ENCODE measurements at places on chromosomes 6 and 20.

DNA sequence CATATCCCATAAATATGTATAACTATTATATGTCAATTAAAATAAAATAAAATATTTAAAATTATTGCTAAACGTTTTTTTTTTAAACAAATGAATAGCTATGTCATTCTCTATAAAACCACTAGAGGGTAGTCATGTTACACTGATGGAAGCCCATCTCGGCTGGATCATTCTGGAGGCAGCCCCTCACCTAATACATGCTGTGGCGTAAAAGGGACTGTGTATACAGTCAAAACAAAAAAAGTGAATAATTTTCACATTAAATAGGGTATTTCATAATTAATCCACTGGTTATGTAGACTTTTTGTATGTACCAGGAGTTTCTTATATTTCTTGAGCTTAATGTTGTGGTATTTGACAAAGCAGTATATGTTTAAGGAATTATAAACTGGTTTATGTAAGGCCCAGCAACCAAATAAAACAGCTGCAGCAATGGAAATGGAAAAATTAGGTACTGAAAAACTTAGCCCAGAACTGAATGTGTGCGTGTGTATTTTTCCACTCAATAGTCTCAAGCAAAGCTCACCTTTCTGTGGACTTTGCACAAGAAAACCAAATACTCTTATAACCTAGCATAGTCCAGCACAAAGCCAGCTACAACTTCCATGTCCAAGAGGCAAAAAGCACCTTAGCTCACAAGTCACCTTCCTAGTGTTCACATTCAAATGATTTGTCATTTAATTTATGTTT, 81.7 kb downstream of the COL9A1 start:
- no peak for DNase-seq

DNA sequence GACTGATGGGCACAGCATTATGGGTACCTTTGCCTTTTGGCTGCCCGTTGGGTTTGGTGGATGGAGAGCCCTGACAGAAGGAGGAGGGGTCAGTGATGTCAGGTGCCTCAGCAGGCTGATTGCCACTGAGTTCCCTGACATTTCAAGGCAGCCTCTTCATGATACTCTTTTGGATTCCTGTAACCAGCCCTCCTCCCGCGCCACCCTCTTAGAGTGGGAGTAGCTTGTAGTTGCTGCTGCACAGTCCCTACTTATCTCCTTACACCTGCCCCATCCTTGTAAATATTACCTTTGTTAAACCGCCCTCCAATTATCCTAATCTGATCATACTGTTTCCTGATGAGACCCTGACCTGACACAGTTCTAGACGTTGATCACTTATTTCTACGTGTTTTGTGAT, 140.0 kb downstream of the CFAP61 start:
- no peak for DNase-seq

DNA sequence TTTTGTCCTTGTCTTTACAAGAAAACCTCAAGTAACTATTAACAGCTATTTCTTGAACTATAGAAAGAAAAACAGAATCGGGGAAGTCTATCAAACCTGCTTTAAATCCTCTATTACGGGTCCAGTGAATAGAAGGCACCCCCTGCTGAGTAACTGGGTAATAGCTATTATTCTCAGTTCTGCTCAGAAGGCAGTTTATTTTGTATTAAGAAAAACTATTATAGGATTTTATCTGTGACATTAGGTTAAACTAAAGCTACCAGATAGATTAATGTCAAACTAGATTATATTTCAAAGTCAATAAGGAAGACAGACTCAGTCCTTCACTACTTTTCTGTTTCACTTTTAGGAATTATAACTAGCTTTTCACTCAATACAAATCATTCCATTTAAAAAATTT, 93.7 kb downstream of the DST start:
- DNase-seq = no peak

- DNase-seq = no peak
Measured at GRCh38 chr6:105510746-105511145, 107.9 kb upstream of the PREP start.

- DNase-seq = peak; percentile 6
Measured at GRCh38 chr6:44642870-44643522, 255.5 kb downstream of the CDC5L start.

- no peak for DNase-seq
Measured at GRCh38 chr20:25025091-25025861, 32.7 kb downstream of the ACSS1 start.

DNA sequence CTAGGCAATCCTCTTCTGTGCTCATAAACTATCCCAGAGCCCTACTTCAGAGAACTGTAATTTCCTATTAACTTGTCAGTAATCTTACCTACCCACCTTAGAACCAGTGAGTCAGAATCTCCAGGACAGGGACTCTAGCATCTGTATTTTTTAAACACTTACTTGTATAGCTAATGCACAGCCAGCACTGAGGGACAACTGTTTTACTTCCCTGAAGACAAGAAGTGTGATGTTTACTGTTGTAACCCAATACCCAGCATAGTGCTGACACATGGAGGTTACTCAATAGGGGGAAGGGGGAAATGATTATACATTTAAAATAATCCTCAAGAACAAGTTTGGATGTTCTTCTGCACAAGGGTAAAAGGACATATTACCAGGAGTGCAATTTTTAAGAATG, 130.8 kb downstream of the BTBD9 start:
- DNase-seq = no peak

GRCh38 chr20:4225745-4226144, 210.4 kb upstream of the RNF24 start:
- no peak for DNase-seq

GRCh38 chr6:143115728-143116127, 55.0 kb downstream of the AIG1 start:
- no peak for DNase-seq

GRCh38 chr6:107275330-107275865, 160.1 kb upstream of the BEND3 start:
- no peak for DNase-seq

DNA sequence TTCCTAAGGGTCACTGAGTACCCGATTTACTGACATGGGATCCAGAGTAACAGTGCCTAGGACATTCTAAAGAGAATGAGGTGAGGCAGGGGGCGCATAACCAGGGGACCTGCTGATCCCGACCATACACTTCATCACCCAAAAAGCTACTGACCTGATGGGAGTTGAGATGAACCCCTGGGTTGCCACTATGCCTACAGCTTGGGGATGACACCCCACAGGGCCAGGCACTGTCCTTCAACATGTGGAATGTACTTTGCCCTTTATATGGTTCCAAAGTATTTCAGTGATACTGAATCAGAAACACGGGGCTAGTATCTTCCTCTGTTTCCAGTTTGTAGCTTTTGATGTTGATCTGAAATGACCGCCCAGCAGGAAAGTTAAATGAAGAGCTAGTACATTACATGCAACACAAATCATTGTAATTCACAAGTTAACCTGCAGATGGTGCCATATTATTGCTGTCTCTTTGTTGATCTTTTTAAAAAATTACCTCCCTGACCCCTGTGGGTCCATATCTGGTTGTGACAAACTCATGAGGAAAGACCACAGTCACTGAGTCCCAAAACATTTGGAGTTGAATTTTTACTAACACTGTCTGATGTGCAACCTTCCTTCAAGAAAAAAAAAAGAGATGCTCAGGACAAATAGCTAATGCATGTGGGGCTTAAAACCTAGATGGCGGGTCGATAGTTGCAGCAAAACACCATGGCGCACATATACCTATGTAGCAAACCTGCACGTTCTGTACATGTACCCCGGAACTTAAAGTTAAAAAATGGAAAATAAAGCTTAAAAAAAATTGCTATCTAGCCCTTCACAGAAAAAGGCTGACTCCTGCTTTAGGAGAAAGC, 42.7 kb upstream of the GCNT2 start:
- no peak for DNase-seq

DNA sequence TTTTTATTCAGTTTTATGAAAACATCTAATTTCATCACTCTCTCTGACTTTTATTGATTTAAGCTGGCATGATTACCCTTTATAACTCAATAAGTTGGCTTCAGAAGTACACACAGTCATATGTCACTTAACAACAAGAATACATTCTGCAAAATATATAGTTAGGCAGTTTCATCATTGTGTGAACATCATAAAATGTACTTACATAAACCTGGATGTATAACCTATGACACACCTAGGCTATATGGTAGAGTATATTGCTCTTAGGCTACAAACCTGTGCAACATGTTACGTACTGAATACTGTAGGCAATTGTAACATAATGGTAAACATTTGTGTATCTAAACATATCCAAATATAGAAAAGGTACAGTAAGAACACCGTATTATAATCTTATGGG, 362.2 kb upstream of the BTBD3 start:
- DNase-seq = no peak

DNA sequence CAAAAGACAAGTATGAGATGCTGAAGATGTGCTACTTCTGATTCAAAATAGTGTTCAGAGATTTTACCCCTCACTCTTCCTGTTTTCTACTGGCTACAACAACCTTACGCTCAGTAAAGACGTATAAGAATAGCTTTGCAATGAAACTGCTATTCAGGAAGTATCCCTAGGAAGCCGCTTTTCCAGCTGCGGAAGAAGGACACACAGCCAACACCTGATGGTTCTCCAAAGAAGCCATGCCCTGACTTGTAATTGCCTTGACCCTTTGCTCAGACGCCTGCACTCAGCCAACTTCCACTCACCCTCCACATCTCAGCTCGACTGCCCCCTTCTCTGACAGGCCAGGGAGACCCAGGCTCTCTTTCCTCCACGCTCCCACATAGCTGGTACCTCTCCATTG, 111.6 kb downstream of the DTNBP1 start:
- DNase-seq = no peak

GRCh38 chr6:34934516-34934915, 45.5 kb downstream of the ANKS1A start:
- no peak for DNase-seq

DNA sequence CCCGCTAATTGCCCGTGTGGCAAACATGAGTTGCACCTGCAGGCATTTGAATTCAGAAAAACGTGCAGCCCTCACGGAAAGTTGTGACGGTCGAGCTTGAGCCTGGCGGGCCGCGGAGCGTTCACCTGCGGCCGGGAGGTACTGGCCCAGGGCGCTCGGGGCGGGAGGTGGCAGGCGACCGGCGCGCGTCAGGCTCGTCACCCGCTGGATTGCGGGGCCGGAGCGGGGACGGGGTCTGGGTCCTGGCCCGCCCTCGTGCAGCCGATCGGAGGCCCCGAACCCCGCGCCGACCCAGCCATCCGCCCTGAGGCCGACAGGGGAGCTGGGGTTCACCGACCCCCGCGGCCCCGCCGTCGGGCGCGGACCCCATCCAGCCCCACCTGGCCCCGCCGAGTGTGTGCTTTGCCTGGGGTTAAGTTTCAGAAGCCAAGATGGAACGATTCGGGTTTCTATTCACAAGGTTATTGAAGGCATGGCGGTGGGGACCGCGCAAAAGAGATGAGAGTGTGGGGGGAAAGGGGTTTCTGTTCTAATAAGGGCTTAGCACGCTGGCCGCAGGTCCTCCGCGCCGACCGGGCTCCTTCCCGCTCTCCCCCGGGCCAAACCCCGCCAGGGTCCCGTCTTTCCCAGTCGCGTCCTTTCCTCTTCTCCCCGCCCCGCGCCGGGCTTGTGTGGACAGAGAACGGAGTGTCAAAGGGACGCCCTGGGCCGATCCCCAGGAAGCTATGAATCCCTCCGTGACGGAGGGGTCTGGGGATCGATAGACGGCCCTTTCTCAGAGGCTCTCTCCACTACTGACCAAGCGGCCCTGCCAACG, 1.6 kb upstream of the HEY2 start:
- DNase-seq = no peak

- DNase-seq = peak; percentile 71
Measured at GRCh38 chr6:142945049-142945445, at the start of gene HIVEP2. HIVEP2 (minus strand) TSS chr6:142945176; CDS start chr6:142774738, 170,438 bp downstream.

GRCh38 chr6:11460001-11460668, 77.4 kb upstream of the TMEM170B start:
- DNase-seq = no peak

GRCh38 chr6:84172080-84172479, 55.4 kb downstream of the CEP162 start:
- no peak for DNase-seq

GRCh38 chr20:17678295-17678694, 3.7 kb downstream of the RRBP1 start:
- no peak for DNase-seq

DNA sequence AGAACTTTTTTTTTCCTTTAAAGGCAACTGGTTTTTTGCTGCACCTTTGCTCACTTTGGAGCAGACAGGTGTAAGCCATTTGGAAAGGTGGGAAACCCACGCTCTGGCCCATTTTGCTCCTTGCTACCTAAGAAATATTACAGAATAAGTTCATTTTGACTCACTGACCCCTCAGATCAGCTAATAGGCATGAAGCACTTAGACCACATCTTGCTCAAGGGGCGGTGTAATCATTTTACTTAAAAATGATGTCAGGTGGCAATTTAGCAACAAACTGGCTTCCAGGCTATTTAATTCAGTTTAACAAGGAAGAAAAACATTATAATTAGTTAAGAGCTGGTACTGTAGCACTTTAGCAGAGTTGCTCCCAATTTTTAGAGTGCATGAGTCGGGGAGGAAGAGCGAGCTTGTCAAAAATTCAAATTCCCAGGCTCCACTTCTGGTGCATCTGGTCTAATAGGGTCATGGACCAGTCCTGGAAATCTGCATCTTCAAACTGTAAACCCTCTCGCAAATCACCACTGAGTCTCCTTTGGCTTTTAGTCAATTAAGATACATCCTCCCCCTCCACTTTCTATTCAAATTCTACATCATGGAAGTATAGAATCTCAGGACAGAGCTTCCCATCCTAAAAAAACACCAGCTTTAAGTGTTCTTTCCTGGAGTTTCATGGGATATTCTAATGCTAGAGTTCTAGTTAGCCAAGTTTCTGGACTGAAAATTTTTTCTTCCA, 38.2 kb downstream of the JAG1 start:
- DNase-seq = no peak

GRCh38 chr6:125780540-125781313, 10.0 kb upstream of the NCOA7 start:
- peak; percentile 23 for DNase-seq

DNA sequence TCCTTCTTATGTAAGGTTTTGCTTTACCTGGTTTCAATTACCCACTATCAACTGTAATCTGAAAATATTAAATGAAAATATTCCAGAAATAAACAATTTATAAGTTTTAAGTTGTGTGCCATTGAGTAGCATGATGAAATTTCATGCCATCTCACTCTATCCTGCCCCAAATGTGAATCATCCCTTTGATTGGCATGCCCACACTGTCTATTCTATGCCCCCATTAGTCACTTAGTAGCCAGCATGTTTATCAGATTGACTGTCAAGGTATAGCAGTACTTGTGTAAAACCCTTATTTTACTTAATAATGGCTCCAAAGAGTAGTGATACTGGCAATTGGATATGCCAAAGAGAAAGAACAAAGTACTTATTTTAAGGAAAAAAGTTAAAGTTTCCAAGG, 403.8 kb downstream of the ADGRB3 start:
- DNase-seq = no peak

DNA sequence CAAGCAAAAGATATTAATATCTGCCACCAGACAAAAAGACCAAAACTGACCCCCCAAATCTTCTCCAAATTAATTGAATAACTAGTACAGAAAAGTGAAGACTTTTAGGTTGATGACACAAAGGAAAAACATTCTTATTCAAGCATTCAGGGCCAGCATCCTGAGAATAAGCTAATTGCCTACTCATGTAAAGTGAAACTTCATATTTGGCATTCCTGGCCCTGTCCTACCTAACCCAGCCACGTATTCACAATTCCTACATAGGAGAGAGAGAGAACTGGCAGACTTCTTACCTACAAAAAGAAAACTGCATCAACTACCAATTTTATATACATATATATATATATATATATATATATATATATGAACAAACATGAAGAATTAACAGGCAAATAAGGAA, 4.9 kb upstream of the ASCC3 start:
- no peak for DNase-seq

Measured in activated CD4-positive, CD25-positive, alpha-beta regulatory T cell (primary cell).